Ammon's horn (tissue), 1 donor: ENCODE measurements at places on chromosomes 13 and 19.

- no peak for DNase-seq
Observed at GRCh38 chr13:98344392-98344791, 167.3 kb upstream of the RNF113B start.

GRCh38 chr13:41970918-41971317 lies 10.0 kb upstream of the VWA8 start:
- no peak for DNase-seq

DNA sequence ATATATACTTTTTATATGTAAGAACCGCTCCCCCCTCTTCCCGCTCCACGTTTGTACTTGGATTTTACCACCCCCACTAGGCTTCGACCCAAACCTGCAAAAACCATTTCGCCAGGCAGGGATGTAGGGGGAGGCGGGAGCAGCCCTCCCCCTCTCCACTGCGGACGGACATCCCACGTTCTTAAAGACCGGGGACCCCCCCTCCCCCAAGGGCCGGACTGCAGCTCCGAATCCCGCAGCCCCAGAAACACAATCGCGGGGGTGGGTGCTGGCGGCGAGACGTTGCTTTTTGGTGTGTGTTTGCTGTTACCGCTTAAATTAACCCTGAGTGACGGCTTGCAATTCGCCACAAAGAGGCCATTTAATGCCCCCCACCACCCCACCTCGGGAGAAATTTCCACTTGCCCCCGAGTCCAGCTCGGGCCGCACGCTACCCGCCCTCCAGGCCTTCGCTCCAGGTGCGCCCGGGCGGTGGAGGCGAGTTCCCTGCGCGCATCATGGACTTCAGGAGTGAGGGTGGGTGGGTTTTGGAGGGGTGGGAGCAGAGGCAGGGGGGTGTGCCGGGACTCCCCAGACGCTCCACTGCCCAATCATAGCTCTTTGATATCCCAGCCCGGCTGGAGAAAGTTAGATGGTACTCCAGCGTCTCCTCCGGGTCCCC lies 15.8 kb downstream of the NFIX start:
- no peak for DNase-seq

DNA sequence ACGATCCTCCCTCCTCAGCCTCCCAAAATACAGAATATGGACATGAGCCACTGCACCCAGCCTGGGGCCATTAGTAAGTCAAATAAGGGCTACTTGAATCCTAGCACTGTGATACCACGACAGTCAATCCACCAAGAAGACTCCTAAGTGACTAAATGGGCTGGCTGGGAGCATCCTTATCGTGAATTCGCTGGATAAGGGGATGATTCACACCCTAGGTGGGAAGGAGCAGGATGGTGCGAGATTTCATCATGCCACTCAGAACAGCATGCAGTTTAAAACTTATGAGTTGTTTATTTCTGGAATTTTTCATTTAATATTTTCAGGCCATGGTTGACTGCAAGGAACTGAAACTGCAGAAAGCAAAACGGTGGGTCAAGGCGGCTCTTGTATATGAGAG lies 30.2 kb downstream of the ATP8A2 start:
- DNase-seq = no peak

DNA sequence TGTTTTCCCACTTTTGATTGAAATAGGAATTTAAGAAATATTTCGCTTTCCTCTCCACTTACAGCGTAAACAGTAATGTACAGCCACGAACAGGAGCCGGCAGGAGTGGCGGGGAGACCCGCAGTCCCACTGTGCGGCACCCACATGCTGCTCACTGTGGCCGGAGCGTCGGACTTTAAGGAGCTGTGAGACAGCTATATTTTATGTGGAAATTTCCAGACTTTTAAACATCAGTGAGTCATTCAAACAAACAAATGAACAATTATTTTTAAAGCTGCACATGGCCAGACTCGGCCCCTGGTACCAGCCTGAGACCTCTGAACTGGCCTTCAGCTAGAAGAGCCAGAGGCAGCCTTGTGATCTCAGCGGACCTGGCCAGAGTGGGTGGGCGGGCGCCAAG lies 52.5 kb downstream of the CRYL1 start:
- DNase-seq = no peak

DNA sequence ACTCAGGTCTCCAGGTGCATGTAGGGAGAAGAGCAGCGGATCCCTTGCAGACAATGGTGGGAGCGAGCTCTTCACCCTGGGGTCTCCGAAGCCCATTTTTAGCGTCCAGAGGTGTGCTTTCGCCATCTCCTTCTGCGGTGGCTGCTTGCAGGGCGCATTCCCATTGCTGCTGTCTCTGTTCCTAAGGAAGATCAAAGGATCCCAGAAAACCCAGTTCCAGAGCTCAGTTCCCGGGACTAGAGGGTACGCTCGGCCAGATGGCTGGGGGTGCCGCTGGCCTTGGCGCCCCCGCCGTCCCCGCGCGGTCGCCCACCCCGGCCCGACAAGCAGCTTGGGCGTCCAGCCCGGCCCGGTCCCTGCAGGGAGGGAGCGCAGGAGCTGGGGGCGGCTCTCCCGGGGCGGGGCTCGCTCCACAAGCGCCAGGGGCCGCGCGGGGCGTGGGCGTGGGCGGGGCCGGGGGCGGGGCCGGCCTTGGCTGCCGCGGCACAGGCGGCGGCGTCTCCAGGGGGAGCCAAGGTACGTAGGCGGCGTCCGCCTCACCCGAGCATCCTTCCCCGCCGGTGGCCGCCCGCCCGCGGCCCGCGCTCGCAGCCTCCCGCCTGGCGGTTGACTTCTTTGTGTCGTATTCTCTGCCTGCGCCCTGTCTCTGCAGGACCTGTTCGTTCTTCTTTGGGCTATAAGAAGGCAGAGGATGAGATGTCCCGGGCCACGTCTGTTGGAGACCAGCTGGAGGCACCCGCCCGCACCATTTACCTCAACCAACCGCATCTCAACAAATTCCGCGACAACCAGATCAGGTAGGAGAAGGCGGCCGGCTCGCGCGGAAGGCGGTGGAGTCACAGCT lies 96.8 kb downstream of the ATP8A2 start:
- peak; percentile 19 for DNase-seq

DNA sequence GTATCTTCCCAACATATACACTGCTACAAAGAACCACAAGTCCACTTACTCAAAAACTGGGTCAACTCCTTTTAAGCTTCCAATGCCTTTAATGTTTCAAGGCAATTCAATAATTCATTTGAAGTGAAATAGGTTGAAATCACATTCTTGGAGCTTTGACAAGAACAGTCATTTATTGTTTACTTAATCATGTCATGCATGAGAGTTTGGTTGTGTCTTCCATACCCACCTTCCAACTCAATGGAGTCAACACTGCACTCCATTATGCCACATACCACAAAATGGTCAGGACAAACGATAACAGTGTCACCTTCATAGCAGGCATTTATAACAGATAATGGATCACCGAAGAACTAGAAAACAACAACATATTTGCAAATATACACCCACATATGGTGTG lies 506.3 kb downstream of the UQCRFS1 start:
- no peak for DNase-seq

- no peak for DNase-seq
Observed at GRCh38 chr13:45594227-45594626, 21.3 kb downstream of the ERICH6B start.

DNA sequence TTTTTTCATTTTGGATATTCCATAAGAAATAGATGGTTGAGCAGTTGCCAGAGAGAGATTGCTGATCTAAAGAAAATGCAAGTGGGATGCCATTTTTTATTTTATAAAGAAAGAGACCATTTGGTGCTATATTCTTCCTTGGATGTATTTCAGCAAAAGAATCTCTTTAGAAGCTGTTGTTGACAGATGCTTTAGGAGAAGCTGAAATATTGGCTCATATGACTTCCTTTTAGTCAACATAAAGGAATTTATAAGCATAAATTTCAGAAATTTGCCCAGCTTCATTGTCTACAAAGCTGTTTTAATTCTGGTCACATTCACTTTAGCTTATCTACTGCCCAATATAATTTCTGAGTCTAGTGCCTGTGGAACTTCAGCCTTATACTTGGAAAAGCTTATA lies 36.9 kb downstream of the POLR1D start:
- DNase-seq = no peak

DNA sequence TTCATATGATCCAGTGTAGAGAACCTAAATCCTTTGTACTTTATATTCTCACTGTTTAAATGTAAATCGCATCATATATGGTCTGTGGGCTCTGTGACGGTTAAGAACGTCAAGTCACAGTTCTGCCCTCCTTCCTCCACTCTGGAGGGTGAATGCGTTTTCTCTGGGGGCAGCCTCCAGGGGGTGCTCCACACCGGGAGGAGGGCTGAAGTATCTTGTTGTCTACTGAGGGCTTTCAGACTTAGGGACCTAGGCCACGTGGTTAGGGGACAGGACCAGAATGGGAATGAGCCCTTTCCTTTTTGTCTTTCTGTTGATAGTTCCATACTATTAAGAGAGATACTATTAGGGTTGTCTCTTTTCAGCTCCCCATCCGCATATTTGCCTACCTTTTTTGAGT lies 504.9 kb downstream of the FGF9 start:
- no peak for DNase-seq

- no peak for DNase-seq
Observed at GRCh38 chr13:24672141-24673132, 7.8 kb upstream of the ATP12A start.

- no peak for DNase-seq
Observed at GRCh38 chr19:47158879-47159503, 28.4 kb downstream of the SAE1 start.

DNA sequence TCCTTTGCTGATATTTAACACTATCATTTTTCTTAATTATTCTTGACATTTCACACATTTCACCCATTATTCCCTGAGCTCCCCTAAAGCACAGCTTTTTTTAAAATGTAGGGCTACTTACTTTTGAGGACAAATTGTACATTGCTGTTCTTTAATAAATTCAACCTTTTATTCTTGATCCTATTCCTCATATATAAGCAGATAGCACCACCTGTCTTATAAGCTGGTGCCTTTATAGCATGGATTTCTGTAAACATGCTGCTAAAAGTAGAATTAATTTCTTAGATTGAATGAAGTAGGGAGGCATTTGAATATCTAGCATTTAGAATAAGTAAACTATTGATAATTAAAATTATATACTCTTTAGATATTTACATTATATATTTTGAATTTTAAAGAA lies 603.4 kb upstream of the PCDH9 start:
- no peak for DNase-seq

- DNase-seq = no peak
Observed at GRCh38 chr13:107964395-107964794, 250.9 kb downstream of the LIG4 start.

DNA sequence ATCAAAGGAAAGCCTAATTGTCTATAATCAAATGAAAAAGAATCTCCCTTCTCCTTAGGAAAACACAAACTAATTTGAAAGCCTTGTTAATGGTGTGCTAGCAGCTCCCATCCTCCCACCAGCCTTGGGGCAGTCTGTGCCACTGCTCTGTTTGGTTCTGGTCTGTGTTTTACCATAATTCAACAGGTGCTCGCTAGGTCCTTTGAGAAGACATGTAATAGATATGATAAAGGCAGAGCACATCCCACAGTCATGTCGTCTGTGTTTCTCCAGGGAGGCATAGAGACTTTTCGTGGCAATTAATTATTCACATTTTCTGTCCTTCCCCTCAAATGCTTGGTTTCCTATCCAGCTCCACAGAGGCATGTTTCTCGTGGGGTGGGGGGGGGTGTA lies 23.8 kb downstream of the FAM124A start:
- peak; percentile 60 for DNase-seq

DNA sequence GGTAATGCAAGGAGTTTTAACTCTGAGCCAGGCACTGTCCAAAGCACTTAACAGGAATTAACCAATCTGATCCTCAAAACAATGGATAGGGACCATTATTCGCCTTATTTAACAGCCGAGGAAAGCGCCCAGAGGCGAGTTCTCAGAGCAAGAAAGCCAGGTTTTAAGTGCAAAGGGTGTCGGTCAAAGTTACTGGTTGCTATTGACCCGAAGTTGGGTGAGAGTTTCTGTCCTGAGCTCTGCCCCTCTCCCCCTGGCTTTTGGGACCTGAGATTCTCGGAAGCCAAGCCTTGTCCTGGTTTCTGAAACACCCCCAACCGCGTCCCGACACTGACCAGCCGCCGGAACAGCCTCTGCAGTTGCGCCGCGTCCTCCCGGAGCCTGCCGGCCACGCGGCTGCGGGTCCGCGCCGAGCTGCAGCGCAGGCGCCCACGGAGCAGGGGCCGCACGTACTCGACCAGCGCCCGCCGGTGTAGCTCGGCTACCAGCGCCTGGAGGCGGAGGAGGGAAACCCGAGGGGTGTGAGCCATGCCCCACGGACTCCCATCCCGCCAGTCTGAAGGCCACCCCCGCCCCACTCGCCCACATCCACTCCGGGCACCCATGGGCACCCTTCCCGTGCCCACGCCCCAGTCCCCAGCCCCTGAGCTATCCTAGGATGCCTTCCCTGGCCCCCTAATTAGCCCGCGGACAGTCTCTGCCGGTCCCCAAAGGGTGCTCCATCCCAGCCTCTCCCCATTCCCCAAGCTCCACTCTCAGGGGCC lies 27.8 kb downstream of the EXOC3L2 start:
- DNase-seq = no peak

DNA sequence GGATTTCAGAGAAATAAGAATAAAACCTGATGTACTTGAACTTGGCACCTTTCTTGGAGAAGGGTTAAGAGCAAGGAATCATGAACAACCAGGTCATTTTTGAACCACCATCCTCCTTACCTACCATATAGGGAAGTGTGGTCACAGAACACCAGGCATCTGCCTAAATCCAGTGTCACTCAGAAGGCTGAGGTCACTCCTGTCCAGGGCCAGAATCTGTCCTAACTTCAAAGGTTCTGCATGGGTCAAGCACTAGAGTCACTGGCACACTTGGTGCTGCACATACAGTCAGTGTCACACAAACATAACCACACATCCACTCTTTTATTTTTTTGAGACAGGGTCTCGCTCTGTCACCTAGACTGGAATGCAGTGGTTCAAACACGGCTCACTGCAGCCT lies 1.6 kb downstream of the ZNF565 start:
- no peak for DNase-seq

DNA sequence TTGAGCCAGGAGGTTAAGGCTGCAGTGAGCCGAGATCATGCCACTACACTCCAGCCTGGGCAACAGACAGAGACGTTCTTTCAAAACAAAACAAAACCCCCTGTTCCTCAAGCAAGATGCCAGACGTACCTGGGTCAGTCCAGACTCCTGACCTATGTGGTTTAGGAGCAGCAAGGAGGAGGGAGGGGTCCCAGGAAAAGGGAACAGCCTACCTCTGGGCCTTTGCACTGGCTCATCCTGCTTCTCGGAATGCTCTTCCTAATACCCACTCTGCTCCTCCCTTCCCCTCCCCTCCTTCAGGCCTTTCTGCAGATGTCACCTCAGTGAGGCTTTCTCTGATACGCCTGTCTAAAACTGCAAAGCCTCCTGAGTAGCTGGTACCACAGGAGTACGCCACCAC lies 9.5 kb downstream of the RINL start:
- DNase-seq = no peak
